ENCODE measurements at places on chromosomes 12 and 14.

GRCh38 chr12:111222027-111222414 lies 146.9 kb downstream of the PHETA1 start:
- no peak for DNase-seq

DNA sequence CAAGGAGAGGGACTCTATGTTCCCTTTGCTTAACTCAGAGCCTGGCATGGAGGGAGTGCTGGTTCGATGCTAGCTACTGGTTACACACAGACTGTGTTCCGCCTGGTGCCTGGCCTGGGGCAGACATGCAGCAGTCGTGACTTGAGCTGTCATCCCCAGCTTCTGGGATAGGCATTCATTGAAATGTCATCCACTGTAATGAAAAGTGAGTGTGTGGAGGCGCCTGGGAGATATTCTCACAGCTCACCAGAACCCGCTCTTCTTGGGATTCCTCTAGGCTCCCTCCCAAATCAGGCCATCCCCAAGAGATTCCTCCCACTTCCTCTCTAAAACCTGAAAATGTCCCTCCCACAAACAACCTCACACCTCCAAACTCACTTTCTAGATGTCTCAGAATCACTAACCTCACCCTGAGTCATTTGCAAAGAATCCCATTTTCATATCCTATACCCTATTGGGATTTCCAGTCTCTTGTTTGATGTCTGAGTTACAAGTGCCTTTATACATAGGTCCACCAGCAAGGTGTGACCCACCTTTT lies 82.8 kb downstream of the CRACR2A start:
- DNase-seq: no peak

DNA sequence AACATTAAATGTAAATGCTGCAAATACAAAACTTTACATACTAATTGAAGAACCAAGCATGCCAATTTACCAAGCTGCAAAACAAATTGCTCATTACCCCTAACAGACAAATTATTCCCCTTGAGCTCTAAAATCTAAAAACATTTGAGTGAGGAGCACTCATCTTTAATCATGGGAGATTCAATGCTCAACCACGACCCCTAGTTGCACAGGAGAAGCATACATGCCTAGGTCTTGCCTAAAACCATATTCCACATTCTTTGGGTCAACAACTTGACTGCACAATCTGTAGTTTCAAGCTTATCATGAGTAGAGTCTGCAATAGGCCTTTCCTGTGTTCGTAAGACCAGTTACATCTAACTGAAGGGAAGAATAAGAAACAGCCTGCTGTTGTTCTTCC lies 69.7 kb downstream of the MGAT4C start:
- peak; percentile 14 for DNase-seq

GRCh38 chr14:53391156-53391555 lies 238.0 kb upstream of the DDHD1 start:
- no peak for DNase-seq

DNA sequence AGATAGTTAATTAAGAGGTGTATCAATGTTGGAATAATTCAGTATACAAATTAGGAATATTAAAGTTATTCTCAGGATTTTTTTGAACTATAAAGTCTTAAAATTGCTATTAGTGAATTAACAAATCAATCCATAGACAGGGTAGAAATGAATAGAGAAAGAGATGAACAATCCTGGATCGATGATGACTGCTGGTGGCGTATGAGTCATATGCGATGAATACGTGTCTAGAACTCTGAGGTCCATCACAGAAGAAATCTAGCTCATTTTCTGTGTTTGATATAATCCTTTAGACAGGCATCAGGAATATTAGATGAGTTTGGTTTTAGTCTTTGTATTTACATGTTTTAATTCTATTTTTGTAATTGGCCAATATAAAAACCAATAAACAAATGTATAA lies 85.4 kb upstream of the RTL1 start:
- no peak for DNase-seq

DNA sequence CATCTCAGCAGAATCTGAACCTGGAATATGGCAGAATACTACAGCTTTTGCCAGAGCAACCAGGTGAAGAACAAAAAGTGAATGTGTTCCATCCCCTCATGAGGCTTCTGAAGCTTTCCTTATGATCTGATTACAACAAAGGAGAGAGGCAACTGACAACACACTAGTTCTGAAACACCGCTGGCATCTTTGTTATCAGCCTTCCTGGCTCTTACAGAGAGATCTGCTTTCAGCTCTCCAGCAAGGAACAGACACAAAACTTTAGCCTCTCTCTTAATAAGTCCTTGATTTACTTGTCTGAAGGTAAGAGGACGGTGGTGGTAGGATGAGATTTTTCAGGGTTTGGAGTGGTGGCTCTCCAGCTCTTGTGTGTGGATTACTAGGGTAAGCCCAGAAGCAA lies 227.0 kb downstream of the PPM1H start:
- DNase-seq: no peak

DNA sequence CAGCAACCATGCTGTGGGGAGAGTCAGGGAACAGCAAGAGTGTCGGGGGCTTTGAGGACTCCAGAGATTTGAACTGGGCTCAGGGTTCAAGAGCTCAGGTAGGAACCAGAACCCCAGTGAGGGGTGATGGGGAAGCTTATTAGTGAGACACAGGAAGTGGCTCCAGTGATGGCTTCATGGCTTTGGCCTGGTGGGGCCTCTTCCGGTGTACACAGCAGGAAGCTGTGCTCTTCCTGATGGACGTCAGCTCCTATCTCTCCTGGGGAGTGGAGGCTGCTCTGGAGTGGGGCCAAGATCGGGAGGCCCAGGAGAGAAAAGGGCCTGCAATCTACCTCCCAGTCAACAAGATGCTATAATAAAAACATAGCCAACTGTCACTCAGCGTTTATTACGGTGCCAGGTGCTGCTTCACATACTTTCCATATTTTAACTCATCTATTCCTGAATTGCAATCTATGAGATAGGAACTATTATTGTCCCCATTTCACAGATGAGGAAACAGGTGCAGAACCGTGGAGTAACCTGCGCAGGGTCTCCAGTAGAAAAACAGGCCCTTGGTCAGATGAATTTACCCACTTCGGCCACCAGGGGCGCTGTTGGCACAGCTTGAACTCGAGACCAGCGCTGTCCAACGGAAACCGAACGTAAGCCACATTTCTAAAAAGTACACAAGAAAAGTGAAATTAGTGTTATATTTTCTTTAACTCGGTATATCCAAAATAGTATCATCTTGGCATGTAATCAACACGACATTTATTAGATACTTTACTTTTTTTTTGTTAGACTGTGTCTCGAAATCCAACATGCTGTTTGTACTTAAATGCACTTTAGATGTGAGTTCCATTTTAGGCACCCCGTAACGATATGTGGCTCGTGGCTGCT lies 63.6 kb upstream of the DLK1 start:
- DNase-seq: peak; percentile 41

GRCh38 chr14:74105381-74105780 lies 20.6 kb downstream of the LIN52 start:
- DNase-seq: no peak

DNA sequence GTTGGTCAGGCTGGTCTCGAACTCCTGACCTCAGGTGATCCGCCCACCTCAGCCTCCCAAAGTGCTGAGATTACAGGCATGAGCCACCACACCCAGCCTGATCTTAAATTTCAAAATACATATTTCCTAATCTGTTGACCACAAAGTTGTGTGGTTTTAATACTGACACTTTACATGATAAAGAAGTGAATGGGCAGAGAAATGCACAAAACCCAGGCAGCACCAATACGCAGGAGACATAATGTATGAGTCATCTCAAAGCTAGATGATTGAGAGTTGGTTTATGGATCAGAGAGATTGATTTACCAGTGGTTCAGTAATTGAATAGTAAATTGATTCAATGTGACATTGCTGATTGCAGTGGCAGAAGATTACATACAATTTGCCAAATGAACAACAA lies 19.2 kb upstream of the PPP2R5E start:
- no peak for DNase-seq

DNA sequence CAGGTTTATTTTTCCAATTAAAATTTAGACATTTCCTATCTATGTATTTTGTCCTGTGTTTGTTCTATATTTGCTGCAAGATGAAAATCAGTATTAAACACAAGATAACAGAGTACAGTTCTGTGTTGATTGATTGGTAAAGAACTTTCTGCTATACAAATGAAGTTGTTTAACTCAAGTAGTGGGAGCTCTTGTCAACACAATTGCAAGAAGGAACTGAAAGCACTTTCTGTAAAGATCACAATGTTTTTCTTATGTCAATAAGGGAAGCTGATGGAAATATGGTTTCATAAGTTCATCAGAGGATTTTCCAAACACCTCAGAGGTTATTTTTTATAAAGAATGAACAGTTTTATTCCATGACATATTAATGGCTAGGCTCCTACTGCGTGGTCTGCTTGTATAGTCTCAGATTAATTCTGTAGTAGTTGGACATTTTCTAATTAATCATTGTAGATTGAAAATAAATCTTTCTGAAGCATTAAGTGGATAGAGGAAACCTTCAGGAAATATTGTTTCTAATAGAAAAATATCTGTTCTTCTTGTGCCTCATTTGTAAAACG lies 379.5 kb downstream of the LRFN5 start:
- DNase-seq: no peak

DNA sequence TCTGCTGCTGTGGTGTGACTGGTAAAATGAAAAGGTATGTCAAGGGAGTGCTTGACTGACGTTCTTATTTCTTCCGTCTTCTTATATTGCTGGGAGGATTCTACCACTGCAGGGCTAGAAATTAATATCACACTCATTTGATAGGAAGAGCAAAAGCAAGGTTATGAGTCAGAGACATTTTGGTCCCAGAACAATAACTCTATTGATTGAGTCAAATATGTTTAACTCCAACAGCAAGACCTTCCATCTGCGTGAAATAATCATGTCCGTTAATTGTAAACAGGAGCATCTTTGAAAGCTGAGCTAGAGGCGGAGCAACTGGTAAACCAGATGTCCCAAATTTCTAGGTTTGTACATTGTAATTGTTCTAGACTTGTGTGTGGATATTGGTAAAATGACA lies 1293.6 kb downstream of the AACS start:
- DNase-seq: no peak

- DNase-seq: peak; percentile 0
Observed at GRCh38 chr14:43003845-43004244, 1397.2 kb downstream of the LRFN5 start.

DNA sequence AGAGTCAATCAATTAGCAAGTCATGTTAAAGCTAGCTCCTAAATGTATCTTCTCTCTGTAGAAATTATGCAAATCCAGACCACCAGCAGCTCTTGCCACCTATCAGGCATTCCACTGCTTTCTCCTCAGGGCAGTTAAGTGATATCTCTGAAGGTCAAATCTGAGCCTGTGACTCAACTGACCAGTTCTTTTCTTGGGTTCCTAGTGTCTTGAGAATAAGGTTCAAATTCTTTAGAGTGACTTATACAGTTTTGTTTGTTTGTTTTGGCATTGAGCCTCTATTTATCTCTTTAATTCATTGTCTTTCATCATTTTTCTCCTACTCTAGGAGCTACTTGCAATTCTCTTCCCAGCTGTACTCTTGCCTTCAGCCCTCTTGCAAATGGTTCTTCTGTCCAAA lies 2.5 kb upstream of the LRIG3 start:
- DNase-seq: no peak

DNA sequence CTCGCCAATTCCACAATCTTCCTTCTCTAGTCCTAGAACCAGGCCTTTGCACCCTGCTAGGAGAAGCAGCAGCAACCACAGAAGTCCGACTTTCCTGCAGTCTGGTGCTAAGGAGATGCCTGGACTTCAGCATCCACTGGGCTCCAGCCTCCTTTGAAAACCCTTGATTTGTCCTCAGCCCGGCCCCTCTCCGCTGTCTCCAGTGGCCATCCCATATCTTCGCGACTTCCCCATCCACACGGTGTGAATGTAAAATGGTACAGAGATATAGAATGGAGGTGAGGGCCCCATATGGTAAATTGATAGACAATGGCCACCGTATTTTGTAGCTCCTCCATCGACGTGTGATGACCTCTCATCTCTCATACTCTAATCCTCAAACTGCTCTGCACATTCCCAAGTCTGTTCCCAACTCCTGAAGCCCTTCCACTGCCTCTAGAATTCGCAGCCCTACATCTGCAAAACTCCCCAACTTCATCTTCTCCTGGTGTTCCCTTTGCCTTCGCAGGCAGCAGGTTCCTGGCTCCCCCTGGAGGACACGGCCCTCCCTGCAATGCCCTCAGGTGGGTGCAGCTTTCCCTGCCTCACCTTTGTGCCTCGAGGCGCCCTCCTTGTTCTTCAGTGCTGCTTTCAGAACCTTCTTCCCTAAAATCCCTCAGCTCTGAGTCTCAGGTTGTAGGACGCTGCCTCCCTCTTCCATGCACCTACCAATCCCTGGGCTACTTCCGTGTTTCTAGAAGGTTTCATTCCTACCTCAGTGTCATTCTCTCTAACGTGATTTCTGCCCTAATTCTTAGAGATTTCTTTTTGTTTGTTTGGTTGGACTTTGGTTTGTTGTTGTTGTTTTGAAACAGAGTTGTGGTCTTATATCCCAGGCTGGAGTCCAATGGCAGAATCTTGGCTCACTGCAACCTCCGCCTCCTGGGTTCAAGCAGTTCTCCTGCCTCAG lies 36.7 kb downstream of the TMBIM6 start:
- DNase-seq: no peak

DNA sequence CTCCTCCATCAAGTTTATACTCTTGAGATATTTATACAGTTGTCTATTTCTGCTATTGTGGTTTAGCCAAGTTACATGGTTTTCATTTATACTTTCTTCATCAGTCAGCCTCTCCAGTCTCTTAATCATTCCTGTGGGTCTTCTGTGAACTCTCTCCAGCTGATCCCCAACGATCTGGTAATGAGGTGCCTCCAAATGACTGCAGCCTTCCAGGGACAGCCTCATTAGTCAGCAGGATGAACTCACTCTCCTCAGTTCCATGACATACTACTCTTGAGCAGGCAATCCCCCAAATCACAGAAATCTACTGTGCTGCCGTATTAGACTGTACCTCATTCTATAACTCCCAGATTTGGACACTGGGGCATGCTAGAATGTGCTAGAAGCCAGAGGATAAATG lies 15.3 kb downstream of the AREL1 start:
- no peak for DNase-seq

DNA sequence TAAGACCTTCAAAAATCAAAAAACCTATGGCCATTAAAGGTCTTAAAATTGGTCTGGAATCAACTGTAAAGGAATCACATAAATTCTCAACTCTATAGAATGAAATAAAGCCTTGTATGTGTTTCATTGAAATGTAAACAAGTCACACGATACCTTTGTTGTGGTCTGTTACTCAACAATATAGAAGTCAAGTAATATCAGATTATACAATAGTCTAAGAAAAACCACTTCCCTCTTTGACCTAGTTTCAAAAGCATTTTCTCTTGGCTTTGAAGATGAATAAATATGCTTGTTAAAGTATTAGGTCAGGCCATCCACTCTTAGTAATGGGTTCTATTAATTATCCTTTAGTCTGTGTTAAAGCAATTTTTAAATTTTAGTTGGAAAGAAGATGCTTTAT lies 79.8 kb upstream of the DIO2 start:
- peak; percentile 21 for DNase-seq

Measured in Jurkat, Clone E6-1 (cell line).